Astrocyte of the hippocampus (primary cell): ENCODE measurements at places on chromosomes 7 and 10.

- DNase-seq = no peak
Measured at GRCh38 chr7:134478707-134479106, 19.8 kb upstream of the AKR1B1 start.

- peak; percentile 64 for DNase-seq
Measured at GRCh38 chr10:79380125-79380945, 33.1 kb downstream of the PPIF start.

DNA sequence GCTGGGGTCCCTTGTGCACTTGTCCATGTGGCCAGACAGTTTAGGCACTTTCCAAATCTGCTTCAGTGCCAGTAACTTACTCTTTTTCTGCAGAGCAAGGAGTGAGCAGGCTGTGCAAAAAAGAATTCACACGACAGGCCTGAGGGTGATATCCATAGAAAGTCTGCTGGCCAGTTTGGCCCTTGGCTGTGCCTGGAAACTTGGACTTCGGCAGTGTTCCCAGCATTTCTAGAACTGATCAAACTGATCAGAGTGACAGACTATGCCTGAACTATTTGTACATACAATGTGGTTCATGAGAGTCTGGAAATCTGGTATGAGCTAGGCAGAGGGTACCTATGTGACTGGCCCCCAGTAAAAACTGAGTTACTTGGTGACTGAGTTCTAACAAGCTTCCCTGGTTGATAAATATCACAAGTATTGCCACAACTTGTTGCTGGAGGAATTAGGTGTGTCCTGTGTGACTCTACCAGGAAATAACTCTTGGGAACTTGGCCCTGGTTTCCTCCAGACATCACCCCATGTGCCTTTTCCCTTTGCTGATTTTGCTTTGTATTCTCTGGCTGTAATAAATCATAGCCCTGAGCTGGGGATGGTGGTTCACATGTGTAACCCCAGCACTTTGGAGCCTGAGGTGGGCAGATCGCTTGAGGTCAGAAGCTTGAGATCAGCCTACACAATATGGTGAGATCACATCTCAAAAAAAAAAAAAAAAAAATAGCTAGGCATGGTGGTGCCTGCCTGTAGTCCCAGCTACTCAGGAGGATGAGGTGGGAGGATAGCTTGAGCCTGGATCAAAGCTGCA is 3.3 kb upstream of the DENND10 start:
- no peak for DNase-seq

DNA sequence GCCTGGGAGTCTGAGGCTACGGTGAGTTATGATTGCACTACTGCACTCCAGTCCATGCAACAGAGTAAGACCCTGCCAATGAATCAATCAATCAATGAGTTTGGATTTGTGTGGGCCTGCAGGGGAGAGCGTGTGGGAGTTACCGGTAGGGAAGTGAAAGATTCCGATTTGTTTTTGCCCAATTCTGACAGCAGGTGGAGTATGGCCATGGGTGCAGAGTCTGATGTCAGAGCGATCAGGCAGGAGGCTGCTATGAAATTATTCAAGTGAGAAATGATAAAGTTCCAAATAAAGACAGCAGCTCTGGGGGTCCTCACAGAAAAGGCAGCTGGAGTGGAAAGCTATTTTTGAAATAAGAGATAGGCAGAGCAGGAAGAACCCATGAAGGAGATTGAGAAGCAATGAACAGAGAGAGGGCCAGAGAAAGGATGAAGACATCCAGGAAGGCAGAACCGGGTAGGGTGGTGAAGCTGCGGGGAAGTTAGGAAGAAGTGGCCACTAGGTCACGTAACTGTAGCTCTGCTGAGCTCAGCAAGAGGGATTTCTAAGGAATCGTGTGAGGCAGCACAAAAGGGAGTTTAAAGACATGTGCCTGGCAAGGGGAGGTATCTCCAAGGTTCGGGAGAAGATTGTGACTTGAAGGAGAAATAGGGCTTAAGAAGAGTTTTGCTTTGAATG is 93.7 kb upstream of the NMT2 start:
- peak; percentile 12 for DNase-seq
